Activated CD4-positive, CD25-positive, alpha-beta regulatory T cell treated with anti-CD3 and anti-CD28 coated beads, Interleukin-2, amount 50 U/mL, for 24 hours (primary cell): ENCODE measurements at places on chromosomes 1 and 21.

- ATAC-seq, result no peak
Measured at GRCh38 chr1:100456880-100457279, 81.1 kb upstream of the GPR88 start.

GRCh38 chr1:184800876-184801275, 46.2 kb upstream of the EDEM3 start:
- no peak for ATAC-seq

- no peak for ATAC-seq
Measured at GRCh38 chr1:228066891-228067654, 15.4 kb upstream of the ARF1 start.

DNA sequence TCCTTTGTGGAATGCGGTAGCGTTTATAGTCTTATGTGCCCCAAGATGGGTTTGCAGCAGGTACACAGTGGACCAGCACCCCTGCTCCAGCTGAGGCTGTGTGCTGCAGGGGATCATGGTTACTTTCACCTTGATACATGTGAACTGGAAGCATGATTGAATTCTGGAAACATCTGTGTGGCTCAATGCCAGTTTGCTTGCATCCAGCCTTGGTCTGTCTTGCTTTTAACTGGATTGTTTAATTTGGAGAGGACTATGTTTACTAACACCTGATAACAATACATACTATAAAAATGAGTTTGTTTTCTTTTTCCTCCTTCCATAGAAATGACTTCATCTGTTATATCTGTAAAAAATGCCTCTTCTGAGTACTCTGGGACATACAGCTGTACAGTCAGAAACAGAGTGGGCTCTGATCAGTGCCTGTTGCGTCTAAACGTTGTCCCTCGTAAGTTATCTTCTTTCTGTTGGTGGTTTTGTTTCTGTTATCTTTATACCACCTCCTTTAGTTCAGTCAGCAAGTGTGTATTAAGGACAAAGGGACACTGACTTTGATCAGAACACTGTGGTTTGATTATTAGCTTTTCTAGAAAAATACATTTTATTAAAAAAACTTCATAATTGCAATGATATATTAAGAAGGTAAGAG, 47.7 kb downstream of the CXADR start:
- no peak for ATAC-seq

- no peak for ATAC-seq
Measured at GRCh38 chr1:227902641-227902990, 45.1 kb downstream of the WNT9A start.

GRCh38 chr21:41095983-41096382, 72.0 kb upstream of the BACE2 start:
- no peak for ATAC-seq

DNA sequence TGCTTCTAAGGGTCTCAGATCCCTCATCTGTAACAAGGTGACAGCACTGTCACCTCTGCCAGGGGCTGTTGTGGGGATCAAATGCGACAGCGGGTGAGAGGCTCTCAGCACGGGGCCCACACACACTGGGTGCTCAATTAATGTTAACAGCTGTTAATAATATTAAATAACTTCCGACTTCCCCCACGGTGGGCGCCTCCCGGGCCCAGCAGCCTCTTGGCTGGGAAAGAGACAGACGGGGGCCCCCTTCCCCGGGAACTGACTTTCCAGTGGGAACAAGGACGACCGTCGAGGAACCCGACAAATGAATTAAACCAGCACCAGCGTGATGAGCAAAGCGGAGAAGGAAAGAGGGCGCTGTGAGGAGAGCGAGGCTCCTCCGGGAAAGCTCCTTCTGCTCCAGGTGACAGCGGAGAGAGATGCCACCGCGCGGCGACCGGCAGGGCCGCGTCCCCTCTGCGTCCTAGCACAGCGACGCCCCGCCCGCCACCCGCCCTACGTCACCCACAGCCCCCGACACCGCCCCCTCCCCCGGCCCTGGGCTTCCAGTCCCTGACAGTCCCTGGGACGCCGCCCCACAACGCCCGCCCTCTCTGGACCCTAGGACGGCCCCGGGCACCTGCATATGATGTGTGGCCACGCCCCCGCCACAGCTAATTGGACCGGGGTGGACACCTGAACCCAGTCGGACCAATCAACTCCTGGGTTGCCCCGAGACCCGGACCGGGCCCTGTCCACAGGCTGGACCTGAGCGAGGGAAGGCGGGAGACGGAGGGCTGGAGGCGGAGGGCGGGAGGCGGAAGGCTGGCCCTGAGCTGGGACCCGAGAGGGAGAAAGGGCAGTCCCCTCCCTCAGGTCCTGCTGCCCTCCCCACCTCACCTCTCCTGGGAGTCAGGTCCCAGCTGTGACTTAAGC, 38.2 kb downstream of the MATN1 start:
- ATAC-seq, result peak; percentile 32

GRCh38 chr1:3464649-3465025, 10.2 kb downstream of the ARHGEF16 start:
- ATAC-seq, result no peak

DNA sequence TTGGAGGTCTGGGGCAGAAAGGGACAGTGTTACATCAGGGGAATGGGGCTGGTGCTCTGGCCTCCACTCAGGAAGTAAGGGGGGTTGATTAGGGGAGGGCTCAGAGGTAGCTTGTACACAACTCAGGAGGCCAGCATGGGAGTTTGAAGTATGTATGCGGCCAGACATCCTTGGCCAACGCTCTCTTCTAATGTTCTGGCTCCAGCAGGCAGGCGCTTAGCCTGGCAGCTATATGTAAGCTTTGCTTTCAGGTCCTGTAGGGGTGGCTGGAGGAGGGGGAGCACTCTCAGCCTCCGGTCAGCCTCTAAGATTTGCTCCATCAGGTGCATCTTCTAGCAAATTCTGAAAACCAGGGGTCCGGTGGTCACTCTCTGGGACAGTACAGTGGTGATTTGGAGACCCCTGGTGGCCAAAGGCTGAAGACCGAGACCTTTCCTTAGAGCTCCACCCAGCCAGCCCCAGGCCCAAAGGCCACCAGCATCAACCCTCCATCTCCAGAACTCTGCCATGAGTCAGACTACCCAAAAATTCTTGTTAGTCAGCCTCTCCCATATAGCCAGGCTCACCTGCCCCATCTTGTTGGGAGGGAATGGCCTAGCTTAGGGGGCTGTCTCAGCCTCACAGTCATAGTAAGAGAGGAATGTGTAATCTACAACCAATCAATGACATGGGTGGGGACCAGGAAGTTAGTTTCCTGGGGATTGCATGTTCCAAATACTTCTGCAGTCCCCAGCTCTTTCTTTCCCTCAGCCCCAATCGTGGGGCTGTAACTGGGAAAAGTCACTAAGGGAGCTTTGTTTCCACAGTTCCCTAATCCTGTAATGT, 9.7 kb upstream of the COL8A2 start:
- peak; percentile 33 for ATAC-seq

DNA sequence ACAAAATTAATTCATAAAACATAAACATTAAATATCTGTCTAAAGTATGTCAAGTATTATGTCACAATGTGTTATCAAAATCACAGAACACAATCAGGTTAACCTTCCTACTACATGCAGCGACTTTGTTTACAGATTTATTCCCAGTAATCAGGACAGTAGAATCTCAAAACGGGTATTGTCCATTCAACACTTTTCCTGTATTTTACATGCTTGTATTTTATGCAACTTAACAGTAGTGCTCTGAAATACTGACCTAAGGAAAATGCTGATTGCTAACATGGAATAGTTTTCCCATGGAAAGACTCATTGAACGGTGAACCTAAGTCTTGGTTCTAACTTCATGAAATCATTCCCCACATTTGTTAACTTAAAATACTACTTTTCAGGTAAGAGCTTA, 2.3 kb downstream of the SERBP1 start:
- no peak for ATAC-seq

- no peak for ATAC-seq
Measured at GRCh38 chr21:45365608-45366241, 39.2 kb upstream of the COL18A1 start.

DNA sequence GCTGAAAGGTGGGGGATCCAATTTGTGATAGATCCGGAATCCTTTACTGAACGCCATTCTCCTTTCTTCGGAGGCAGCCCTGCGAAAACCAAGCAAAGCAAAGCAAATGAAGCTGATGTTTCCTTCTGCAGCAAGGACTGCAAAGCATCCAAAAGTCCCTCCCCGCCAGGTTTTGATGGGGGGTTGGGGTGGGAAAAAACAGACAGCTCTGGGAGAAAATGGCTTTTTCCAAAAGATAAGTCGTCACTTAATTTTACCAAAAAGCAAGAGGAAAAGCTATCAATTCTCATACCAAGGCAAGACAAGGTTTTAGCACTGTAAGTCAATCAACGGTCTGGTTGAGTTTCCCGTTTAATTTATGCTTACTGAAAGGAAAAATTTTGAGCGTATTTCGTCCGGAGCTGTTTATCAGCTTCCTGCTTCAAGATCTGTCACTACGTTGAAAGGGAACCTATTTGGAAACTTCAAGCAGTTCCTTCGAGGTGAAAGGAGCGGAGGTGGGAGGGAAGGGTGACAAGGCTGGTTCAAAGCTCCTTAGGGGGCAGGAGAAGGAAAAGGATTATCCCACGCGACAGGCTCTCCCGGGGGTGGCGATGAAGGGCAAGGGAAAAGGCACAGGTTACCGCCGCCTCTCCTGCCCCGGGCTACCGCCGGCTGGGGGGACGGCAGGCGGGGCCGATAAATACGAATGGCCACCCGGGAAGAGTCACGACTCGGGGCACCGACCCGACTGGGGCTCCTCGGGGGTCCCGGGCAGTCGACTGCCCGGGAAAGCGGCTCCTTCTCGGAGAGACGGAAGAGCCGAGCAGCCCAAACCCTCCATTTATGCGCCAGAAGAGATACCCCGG, 750 bp downstream of the SYNJ1 start:
- ATAC-seq, result peak; percentile 0

DNA sequence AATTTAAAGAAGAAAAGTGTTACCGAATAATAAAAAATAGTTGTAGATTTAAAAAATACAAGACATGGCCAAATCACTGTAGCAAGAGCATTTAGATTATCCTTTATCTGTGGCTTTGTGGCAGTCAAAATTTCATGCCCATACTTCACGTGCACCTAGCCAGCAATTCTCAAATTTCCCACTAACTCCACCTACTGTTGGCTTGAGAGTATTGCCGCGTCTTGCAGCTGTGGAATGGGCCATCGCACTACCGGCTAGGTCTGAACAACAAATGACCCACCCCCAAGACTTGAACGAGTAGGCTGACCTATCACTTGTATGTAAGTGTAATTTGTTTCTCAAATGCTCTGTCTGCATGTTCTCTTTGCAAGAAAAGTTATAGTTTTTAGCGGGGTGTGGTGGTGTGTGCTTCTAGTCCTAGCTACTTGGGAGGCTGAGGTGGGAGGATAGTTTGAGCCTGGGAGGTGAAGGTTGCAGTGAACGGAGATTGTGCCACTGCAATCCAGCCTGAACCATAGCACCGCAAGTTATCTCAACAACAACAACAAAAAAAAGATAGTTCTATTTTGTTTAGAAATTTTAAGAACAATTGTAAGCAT, 4.1 kb downstream of the KRTAP13-4 start:
- ATAC-seq, result no peak

DNA sequence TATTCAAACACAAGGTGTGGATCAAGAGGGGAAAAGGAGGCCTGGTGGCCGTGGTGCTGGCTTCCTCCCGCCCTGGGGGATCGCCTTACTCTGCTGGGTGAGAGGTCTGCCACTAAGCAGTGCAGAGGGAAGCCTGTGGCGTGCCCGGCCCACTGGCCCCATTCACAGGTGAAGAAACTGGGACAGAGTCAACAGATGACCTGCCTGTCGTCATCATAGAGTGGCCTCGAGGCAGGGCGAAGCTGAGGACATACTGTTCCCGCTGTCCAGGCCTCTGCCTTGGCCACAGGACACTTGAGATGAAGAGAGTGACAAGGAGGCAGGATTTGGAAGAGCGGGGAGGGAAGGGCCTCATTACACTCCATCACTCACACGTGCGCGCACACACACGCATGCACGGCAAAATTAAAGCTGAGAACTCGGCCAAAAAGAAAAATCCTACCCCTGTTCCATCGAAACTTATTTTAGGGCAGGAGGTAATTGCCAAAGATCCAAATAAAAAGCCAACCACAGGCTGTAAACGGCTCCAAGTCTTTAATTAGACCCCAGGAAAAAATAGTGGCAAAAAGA, 50.5 kb downstream of the CASZ1 start:
- no peak for ATAC-seq

DNA sequence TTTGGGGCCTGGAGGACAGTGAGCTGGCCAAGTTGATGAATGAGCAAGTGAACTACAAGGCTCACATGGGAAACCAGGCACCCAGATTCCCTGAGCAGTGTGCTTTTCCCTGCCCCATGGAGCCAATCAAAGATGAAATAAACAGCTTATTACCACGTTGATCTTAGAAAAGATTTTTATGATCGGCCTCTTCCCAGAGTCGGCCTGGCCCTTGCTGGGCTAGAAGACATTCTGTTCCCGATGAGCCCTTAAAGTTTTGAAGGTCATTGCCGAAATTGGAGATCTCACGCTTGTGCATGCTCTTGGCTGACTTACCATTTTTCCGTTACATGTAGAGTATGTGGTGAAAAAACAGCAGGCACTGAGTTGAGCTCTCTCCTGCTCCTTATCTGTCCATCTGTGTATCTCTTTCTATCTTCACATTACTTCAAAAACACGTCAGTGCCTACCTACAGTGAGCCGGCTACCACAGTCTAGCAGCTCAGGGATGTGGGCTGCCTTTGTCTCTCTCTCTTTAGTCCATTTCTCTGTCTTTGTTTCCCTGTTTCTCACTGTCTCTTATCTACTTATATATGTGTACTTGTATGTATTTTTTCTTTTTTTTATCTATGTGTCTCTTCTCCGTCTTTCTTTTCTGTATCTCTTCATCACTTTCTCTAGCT, 248.8 kb upstream of the USP24 start:
- no peak for ATAC-seq

- ATAC-seq, result no peak
Measured at GRCh38 chr1:158248118-158248517, 6.1 kb upstream of the CD1A start.

DNA sequence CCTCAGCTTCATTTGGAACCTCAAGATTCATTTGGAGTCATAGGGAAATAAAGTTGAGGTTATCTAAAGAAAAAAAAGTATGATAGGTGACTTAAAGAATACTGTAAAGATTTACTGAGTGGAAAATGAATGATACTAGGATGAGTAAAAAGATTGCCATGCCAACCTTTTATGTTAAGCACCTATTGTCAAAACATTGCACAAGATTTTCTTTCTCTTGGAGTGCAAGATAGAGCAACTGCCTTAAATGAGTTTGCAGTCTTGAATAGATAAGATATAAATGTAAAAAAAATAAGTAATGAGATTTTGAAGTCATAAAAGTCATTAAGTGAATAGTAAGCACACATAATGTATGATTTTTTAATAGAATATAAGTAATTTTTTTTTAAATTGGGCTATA, 5.1 kb upstream of the ANGPTL1 start:
- no peak for ATAC-seq
